ENCODE measurements at places on chromosomes 3 and 15.
A peak's percentile ranks its signal among the peaks of the same experiment; 100 is the strongest.

- DNase-seq: no peak
Observed at GRCh38 chr3:172321035-172321434, 127.2 kb downstream of the GHSR start.

GRCh38 chr3:150252462-150252861, 155.6 kb upstream of the TSC22D2 start:
- DNase-seq: no peak

- DNase-seq: peak; percentile 25
Observed at GRCh38 chr15:57353317-57353804, 22.9 kb upstream of the CGNL1 start.

GRCh38 chr3:125961289-125961589, 7.7 kb upstream of the ROPN1B start:
- no peak for DNase-seq

GRCh38 chr3:122405015-122405414, 10.8 kb downstream of the WDR5B start:
- DNase-seq: no peak

DNA sequence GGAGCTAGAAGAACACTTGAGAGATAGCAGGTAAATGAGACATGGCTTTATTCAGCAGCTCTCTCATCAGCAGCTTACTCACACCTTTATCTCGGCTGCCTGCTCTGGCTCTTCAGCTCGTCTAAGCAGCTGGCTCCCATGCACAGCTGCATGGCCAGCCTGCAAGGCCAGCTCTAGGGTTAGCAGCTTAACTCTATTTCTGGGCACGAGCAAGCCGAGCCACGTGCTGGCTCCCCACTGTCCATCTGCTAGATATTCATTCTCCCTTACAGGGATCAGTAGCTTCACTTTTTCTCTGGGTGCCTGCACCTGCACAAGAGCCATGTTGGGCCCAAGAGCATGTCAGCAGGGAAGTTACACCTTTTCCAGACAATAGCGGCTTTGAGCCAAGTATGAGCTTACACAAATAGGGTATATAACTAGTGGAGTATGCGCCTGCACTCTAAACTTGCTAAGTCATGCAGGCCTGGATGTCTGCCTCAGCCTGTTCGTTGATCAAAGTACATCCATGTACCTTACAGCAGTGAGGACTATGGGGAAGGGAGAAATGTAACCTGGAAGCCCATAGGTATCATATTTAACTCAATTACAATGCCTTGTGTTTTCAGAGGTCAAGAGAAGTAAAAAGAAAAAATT, 174.9 kb upstream of the SNTN start:
- no peak for DNase-seq

GRCh38 chr15:77457191-77457904, 36.7 kb downstream of the HMG20A start:
- DNase-seq: peak; percentile 12

DNA sequence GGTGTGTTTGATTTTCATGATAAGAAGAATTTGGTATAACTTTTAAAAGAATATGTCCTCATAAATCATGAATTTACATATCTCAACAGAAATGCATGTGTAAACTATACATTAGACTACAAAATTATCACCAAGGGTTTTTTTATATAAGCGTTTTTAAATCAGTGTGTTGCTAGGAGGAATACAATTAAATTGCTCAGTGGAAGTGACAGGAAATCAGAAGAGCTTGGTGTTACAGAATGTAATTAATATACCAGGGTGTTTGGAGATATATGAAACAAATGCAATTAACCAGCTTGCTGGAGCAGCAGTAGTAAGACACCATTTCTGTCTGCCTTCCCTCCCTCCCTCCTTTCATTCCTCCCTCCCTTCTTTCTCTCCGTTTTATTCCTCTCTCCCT, 2.4 kb downstream of the ROBO2 start:
- DNase-seq: no peak

- DNase-seq: no peak
Observed at GRCh38 chr15:63902671-63903035, 68.9 kb upstream of the HERC1 start.

DNA sequence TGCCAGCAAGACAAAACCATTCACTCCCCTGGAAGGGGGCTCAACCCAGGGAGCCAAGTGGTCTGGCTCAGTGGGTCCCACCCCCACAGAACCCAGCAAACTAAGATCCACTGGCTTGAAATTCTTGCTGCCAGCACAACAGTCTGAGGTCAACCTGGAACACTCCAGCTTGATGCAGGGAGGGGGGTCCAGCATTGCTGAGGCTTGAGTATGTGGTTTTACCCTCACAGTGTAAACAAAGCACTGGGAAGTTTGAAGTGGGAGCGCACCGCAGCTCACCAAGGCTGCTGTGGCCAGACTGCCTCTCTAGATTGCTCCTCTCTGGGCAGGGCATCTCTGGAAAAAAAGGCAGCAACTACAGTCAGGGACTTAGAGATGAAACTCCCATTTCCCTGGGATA, 81.7 kb downstream of the MSL2 start:
- DNase-seq: peak; percentile 38

DNA sequence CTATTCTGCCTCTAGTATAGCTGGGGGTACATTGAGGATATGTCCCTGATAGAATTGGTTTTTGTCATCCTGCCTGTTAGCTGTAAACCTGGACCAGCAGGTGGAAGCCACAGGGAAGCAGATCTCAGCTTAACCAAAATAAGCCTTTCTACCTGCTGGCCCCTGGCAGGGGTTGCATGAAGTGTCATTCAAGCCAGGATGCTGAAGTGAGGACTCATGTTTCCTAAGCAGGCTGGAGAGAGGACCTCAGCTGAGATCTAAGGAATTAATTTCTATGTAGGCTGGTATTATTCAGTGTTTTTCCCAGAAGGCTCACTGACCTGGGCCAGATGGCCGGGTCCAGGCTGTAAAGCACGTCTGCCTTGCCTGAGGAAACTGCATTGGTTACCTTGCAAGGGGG, 128.9 kb downstream of the MEGF11 start:
- DNase-seq: no peak

DNA sequence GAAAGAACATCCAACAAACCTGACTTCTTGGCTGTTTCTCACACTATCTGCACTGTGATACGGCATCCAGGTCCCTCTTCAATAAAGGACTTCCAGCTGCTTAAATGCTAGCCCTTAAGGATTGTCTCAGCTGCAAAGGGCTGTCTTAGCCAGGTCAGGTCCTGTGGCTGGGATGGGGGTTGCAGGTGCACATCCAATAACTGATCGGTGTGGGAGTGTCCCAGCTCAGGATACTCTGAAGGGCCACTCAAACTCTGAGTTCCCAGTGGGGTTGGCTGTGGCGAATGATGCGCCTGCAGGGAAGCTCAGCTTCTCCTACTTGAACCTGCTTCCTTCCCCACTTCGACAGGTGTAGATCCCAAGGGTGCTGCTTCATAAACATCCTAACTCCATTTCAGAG, 74.6 kb upstream of the FGF12 start:
- DNase-seq: no peak

DNA sequence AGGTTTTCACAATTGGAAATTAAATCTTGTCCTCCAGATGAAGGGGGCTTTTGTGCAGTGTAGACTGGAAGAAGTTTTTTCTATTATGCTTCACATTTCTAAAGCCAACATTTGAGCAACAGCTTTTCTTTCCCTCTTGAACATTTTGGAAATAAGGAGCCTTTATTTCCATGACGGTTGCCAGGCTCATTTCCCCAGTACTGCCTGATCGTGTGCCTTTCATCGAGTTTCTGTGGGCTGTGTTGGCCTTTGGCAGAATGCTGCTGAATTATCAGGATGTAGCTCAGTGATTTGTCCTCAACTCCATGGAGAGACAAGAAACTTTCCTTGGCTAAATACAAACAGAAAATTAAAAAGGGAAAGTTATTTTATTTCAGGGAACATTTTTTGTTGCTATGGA, 314.8 kb upstream of the LRRC3B start:
- DNase-seq: no peak

- DNase-seq: no peak
Observed at GRCh38 chr15:26242565-26243071, 379.5 kb upstream of the ATP10A start.

- no peak for DNase-seq
Observed at GRCh38 chr3:196440041-196440537, 7.9 kb upstream of the UBXN7 start.

GRCh38 chr3:49476563-49476962, 6.5 kb downstream of the DAG1 start:
- DNase-seq: no peak

GRCh38 chr3:29802057-29802456, 521.2 kb downstream of the RBMS3 start:
- DNase-seq: no peak

GRCh38 chr15:65020419-65020818, 9.0 kb downstream of the MTFMT start:
- DNase-seq: no peak

- DNase-seq: no peak
Observed at GRCh38 chr15:35437157-35437556, 108.8 kb downstream of the DPH6 start.

GRCh38 chr3:8183627-8184026, 318.0 kb upstream of the LMCD1 start:
- no peak for DNase-seq

DNA sequence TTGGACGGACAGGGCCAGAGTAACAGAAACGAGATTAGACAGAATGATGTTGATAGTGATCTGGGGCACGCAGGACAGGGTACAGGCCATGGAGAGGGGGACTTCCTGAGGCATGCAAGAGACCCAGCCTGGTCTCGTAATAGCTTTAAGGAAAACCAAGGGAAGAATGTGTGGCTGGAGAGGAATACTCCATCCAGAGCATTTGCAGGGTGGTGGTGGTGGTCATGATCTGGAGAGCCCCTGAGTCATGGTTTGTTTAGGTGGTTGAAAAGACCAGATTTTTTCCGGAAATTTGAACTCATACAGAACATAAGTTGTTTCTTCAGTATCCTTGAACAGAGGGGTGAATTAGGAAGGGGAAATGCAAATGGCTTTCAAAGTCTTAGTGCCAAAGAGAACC, 138.5 kb downstream of the DUT start:
- DNase-seq: no peak

DNA sequence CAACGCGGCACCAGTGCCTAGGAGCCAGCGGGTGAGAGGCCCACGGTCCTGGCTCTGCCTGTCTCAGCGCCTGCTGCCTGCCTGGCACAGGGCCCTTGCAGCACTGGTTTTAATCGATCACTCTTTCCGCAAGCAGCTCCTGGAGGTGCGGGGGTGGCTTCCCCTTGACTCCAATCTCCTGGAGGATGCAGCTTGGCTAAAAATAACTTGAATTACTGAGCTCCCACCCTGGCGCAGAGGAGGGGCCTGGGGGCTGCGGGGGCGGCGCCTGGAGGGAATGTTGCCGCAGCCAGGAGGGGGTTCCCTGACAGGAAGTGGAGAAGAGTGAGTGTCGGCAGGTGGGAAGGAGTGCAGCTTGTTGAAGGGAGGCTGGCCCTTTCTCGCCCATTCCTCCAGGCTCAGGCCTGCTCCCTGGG, 9.9 kb upstream of the RPL29 start:
- DNase-seq: no peak

GRCh38 chr15:46502667-46503066, 867.8 kb downstream of the SQOR start:
- DNase-seq: no peak

- DNase-seq: no peak
Observed at GRCh38 chr3:41290736-41291135, 91.4 kb downstream of the CTNNB1 start.

DNA sequence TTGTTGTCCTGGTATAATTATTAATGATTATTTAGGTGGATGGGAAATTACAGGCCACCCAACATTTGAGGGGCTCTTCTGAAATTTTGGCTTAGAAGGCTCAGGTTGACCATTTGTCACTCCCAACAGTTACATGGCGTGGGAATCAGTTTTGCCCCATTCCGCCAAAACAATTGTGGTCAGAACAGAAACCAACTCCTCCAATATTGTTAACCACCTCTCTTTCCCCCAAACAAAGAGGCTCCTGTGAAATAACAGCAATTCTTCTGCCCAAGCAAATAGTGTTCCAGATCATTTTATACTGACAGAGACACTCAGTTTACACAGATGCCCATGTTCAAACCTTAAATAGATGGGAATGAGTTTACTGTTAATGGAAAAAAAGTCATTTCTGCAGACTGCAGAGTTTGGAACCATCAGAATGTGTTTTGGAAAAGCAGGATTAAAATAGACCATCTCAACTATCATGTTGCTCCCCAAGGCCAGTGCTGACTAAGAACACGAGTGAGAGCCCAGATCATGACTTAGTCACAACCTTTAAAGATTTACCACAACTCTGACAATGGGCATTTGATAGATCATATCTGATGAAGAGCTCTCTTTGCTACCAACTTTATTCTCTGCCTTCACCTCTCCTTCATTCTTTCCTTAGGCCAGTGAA, 102.1 kb downstream of the DUT start:
- no peak for DNase-seq

DNA sequence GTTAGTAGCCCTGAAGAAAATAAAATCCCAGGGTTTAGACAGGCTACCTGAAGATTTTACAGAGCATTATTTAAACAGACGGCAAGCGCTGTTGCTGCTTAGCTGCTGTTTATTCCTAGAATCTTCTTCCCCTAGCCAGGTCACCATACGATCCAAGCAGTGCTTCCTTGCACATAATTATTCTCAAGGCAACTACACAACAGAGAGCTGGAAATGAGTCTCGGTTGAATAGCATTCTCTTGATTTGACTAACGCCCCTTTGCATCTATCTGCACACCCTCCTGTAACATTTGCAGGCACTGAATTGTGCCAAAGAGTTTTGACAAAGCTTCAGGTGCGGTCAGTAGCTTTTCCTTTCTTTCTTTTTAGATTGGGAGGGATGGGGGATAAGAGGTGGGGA, 564.4 kb downstream of the TBL1XR1 start:
- no peak for DNase-seq

DNA sequence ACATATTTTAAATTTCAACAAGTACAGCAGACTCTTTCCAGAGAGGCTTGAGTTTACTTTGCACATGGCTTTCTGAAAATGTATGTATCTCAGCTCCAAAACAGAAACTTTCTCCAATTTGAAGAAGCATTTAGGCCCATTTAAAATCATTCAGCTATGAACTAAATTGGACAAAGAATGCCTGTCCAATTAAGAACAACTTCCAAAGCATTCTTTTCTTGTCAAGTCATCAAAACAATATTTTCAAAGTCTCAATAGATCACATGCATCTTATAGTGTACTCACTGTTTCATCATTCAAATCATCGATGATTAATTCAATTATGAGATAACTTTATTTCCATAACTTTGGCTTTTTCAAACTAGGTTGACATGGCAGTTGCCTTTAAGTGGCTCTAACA, 95.2 kb downstream of the KBTBD8 start:
- DNase-seq: no peak

DNA sequence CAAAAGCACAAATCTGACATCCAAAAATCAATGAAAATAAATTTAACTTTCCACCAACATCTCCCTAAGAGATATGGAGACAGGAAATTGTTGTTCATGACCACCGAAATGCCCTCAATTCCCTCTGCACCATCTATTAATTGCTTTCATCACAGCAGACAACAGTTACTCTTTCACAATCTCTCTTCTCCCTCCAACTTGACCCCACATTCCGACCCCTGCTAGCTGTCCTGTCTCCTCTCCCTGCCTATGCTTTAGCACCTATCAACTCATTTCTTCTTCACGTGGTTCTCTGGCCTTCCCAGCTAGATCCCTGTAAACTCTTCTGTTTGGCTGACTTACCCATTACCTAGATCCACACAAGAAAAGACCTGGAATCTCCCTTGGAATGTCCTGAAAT, 173.9 kb upstream of the ADAMTS9 start:
- no peak for DNase-seq

Data from NCI-H187 (cell line).